ENCODE measurements at places on chromosomes 6 and 20.
A peak's percentile ranks its signal among the peaks of the same experiment; 100 is the strongest.

GRCh38 chr6:125279961-125280360 is 21.8 kb downstream of the HDDC2 start:
- no peak for DNase-seq

DNA sequence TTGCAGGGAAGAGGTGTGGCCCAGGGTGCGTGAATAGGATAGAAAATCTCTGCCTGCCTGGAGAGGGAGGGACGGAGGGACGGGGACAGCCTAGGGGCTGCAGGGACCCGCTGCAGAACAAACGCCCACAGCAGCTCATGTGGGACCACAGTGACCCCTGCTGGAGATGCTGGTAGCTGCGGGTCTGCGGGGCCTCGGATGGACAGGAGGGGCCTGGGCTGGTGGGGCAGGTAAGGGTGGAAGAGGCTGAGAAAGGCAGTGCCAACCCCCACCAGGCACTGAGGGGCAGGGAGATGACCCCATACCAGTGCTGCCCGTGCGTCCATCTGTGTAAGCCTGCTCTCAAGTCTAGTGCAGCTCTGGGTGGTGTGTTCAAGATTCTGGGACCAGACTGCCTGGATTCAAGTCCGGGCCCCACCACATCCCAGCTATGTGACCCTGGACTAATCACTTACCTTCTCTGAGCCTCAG is 39.4 kb downstream of the KIAA1755 start:
- peak; percentile 88 for DNase-seq

GRCh38 chr6:5357486-5357885 is 96.2 kb downstream of the FARS2 start:
- no peak for DNase-seq

GRCh38 chr6:154169193-154169847 is 130.3 kb downstream of the OPRM1 start:
- DNase-seq, result no peak

GRCh38 chr6:129686941-129687627 is 22.9 kb downstream of the ARHGAP18 start:
- peak; percentile 32 for DNase-seq

DNA sequence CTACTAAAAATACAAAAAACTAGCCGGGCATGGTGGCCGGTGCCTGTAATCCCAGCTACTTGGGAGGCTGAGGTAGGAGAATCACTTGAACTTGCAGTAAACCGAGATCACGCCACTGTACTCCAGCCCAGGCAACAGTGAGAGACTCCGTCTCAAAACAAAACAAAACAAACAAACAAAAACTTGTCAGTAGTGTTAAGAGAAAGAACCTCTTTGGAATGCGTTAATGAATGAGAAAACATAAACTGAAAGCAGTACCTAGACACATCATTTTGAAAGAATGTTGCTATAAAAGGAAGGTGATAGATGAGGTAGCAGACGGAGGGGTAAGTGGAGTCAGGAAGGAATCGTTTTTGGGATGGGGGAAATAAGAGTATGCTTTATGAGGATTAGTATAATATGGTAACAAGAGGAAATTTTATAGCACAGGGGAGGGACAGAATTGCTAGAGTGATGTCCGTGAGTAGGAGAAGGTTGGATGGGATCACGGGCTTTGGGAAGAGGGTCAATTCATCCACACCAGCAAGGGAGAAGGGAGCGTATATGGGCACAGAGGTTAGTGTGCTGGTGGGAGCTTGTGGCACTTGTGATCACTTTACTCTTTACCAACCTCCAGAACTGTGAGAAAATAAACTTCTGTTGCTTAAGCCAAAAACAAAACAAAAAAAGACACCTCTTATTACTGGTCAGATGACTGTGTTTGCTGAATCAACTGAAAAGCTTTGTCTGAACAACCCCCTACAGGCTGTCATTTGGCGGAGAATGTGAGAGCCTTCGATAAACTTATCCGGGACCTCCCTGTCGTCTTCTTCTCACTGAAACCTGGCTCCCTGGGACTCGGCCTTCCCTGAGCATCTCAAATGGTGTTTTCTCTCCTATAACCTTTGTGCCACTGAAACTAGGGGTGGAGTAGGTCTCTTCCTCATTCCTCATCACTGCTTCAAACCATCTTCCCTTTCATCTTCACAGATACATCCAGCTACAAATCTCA is 48.9 kb upstream of the TFAP2A start:
- no peak for DNase-seq

GRCh38 chr6:139422105-139423036 is 47.9 kb upstream of the CITED2 start:
- no peak for DNase-seq

- no peak for DNase-seq
Observed at GRCh38 chr6:110786271-110786670, 29.0 kb downstream of the CDK19 start.

DNA sequence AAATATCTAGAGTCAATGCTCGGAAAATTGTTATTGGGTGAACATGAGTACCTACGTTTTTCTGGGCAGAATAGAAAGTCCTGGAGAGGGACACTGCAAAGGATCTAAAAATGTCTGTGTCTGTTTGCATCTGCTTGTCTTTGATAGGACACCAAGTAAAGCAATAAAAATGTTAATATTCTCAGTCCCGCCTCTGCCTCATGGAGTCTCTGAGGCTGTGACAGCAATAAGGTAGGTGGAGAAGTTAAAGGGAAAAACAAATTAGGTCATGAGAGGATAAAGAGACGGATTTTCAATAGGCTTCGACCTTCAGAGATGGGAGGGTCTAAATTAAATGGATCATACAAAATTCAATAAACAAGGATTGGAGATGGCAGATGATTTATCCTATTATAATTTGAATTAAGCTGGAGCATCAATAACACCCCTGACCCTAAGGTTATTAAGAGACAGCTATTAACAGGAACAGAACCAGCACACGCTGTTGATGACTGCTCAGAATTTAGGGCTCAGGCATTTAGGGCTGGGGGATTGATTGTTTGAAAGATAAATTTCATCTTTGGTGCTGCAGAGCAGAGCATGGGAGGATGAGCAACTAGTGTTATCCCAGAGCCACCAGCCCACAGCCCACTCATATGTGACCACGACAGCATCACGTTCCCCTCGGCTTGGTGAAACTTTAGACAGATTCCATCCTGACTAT is 620.3 kb upstream of the CDH4 start:
- DNase-seq, result no peak

All from GM03348 (cell line).